HEK293T (cell line): ENCODE measurements at places on chromosomes 5 and 9.
A peak's percentile ranks its signal among the peaks of the same experiment; 100 is the strongest.

DNA sequence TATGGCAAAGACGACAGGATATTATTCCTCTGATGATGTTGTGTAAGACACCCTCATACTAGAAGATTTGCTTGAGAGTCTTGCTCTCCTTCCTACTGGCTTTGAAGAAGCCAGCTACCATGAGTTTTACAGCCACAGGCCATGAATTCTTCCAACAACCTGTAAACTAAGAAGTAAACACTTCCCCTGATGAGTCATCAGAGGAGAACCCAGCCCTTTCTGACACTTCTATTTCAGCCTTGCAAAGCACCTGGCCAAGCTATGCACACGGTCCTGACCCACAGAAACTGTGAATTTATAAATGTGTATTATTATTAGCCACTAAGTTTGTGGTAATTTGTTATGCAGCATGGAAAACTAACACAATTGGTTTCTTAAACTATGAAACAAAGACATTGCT, 288.8 kb upstream of the ADAMTSL1 start:
- no peak for DNase-seq

- no peak for DNase-seq
Observed at GRCh38 chr9:133113949-133114885, 6.8 kb downstream of the RALGDS start.

DNA sequence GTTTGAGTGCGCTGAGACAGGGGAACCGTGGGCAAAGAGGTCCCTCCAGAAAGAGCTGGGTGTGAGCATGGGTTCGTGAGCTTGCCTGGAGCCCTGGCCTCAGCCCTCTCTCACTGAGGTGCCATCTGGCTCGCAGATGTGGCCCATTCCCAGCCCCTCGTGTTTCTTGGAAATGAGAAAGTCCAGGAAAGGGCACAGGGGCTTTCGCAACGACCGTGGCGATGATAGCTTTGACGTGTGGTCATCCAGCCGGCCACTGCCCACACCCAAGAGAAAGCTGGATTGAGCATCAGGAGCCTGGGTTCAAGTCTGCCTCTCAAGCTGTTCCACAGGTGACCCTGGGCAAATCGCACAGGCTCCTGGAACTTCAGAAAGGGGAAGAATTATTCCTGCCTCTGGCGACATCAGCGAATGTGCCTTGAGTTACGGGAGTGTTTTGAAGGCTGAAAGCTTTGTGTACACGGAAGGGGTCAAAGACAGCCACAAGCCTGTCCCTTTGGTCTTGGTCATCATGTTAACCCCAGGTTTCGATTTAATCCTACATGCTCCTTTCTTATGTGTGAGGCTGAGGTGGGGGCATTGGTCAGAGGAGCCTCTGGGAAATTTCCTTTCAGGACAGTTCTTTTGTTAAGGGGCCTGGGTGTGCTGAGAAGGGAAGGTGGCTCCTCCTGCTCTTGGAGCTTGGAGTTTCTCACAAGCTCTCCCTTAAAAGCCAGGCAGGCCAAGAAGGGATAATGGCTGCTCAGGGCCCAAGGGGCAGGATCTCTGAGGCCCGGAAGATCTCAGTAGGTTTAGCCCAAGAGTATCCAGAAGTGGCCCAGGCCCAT, 41.7 kb upstream of the IL17B start:
- no peak for DNase-seq

GRCh38 chr9:2017331-2018161, 2.4 kb downstream of the SMARCA2 start:
- DNase-seq: peak; percentile 23

DNA sequence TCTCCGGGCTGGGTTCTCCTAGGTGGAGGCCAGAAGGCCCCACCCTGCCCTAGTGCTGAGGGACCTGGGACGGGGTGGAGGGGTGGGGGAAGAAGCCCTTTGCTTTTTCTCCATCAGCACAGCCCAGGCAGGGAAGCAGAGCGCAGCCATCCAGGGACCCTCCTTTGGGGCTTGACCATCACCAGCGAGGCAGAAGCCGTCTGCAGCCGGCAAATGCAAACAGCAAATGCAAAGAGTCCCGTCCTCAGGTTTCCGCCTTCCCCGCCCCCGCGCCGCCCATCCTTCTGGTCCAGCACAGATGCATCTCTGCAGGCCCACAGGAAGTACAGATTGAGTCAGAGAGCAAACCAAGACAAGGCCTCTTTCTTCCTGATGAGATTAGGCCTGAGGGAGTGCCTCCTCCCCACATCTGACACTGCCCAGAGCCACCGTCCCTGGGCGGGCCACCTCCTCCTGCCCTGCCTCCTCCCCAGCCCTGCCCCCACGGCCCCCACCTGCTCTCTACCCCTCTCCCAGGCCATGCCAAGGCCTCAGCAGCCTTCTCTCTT, 23.4 kb downstream of the CORO2A start:
- DNase-seq: no peak

- DNase-seq: no peak
Observed at GRCh38 chr5:135481387-135481786, 29.2 kb upstream of the TIFAB start.

GRCh38 chr9:91908746-91909145, 41.3 kb downstream of the ROR2 start:
- no peak for DNase-seq

DNA sequence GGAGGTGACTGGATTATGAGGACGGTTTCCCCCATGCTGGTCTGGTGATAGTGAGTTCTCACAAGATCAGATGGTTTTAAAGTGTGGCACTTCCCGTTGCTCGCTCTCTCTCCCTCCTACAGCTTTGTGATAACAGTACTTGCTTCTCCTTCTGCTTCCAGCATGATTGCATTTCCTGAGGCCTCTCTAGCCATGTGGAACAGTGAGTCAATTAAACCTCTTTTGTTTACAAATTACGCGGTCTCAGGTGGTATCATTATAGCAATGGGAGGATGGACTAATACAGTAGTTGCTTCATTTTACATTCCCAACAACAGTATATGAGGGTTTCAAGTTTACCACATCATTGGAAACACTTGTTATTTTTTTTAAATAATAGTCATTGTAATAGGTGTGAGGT, 937.3 kb upstream of the ARRDC3 start:
- DNase-seq: no peak

GRCh38 chr9:135552021-135552697, 6.2 kb downstream of the OBP2A start:
- DNase-seq: no peak

DNA sequence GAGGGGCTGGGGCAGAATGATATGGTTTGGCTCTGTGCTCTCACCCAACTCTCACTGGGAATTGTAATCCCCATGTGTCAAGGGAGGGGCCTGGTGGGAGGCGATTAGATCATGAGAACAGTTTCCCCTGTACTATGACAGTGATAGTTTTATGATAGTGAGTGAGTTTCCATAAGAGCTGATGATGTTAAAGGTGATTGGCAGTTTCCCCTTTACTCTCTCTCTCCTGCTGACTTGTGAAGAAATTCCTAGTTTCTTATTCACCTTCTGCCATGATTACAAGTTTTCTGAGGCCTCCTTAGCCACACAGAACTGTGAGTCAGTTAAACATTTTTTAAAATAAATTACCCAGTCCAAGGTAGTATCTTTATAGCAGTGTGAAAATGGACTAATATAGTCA, 120.4 kb upstream of the CDH9 start:
- DNase-seq: no peak

DNA sequence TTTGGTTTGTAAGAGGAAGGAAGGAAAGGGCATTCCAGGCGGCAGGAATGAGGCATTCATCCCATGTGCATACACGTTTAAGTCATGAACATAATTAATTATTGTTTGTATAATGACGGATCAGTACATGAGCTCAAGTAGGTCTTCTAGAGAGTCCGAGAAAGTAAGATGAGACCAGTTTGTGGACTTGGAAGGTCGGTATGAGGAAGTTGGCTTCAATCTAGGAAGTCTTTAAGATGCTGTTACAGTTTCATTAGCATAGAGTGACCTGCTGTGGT, 2.1 kb downstream of the GTF3C4 start:
- DNase-seq: no peak

DNA sequence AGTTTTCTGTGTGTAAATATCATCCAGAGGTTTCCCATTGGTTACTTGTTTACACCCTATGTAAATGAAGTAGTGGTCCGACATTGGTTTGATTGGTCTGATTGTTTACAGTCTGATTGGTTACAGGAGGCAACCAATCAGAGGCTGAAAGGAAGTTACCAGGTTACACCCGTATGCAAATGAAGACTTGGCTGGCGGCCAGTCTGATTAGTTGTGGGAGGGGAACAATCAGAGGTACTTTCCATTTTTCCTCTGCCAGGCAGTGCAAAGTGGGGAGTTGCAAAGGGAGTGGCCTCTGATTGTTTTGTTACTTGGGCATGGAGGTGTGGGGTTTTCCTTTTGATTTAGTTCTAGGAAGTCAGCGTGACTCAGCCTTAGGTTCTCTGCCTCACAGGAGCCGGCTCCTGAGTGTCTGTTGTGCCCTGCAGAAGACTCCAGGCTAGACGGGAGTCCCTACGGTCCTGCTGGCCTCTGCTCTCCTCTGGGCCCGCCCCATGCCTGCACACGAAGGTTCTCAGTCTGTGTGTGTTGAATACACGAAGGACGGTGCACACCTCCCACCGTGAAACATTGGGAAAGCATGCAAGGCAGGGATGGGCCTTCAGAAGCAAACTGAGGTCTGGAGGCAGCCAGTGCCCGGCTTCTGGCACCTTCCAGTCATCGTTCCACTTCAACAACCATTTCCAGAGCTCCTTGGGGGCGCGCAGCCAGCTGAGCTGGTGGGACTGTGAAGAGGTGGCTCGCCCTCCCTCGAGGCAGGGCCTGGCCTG, 42.9 kb downstream of the OLFM1 start:
- no peak for DNase-seq

DNA sequence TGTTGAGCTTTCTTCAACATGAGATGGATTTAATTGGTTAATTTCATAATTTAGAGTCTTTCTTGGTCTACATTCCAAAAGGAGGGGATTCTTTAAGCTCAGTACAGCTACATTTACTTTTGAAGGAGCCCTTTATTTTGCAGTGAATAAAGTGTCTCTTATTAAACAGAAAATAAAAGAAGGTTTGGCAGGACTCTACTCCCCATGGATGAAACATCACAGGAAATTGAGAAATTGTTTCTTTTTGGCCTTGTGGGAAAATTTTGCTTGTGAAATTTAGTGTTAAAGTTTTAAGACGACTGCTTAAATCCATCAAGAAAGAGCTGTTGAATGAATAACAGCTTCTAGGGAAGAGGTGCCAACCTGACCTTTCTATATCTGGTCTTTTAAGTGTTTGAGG, 187.7 kb downstream of the NTRK2 start:
- no peak for DNase-seq

DNA sequence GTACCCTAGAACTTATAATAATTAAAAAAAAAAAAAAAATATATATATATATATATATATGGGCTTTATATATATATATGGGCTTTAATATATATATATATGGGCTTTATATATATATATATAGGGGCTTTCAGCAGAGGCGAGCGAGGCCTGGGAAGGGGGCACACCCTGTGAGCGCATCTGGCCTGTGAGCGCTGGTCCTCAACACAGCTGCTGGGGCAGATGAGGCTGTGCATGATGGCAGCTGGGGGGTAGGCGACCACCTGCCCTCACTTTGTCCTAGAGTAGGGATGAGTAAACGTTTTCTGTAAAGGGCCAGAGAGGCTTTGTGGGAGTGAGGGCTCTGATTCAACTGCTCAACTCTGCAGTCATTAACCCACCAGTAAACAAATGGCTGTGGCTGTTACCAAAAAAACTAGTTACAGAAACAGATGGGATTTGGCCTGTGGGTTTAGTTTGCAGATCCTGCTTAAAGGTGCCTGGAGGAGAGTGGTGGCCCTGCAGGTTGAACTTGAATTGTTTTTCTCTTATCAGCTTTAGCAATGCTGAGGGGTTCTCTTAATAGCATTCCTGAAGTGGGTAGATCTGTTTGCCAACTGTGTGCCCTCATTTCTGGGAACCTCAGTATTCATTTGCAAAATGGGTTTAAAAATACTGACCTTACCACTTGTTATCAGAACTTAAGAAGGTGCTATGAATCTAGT, 88.1 kb upstream of the EPB41L4B start:
- DNase-seq: no peak

DNA sequence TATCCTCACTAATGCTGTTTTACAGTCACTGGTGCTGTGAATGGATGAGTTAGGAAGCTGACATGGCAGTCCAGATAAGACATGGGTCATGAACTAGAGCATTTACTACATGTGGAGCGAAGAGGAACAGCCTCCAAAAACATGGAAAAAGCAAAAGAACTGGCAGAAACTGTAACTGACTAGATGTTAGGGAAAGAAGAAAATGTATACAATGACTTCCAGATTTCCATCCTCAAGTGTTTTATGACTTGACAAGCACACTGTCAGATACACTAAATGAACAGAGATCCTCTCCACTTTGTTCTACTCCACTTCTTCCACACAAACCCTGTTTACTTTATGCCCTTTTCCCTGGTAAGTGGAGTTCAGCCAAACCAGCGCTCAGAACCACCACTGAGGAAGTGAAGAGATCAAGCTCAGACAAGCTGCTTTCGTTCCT, 11.5 kb downstream of the HMGCS1 start:
- no peak for DNase-seq

DNA sequence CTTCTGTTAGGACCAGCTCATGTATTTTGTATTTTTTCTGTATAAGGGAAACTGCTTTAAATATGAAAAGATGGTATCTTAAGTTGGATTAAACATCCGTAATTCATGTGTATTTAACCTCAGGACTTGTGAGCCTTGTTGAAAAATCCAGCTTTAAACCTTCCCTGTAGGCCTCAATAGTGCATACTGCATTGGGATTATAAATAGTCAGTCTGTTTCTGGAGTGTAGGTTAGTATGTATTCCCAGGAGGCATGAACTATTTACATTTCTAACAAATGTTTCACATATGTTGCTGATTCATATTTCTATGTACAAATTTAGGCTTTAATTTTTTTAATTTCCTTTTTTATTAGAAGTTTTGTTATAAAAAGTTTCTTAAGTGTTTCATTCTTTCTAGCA, 137.9 kb upstream of the GRHPR start:
- DNase-seq: no peak

DNA sequence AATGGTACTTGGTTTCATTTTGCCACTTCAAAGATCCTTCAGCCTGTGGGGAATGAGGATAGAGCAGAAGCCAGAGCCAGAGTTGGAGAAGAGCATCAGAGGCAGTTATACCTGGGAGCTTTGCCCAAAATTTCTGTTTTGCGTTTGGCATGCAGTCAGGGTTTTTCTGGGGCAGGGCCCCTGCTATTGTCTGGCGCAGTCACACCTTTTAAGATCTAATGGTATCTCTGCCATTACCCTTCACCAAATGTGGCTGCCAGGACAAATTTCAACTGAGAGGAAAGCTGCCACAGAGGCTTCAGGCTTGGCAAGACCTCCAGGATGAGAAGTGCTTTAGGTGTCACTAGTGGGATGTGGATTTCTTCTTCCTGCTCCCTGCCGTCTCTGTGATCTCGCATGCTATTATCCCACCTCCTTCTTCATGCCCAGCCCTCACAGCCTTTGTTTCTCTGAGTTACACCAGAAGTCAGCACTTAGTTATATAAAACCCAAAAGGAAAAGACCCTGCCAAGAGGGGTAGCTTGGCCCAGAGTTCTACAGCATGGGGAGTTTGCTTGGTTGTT, 357.0 kb downstream of the TLE4 start:
- DNase-seq: no peak

- DNase-seq: no peak
Observed at GRCh38 chr9:124448019-124448418, 2.2 kb upstream of the ADGRD2 start.
